Hematopoietic multipotent progenitor cell treated with erythropoietin and hydrocortisone succinate and interleukin-3 and kit ligand, for 15 days (in vitro differentiated cells): ENCODE measurements at places on chromosomes 7 and 10.

- DNase-seq: no peak
These were observed 56.6 kb downstream of the CHRM2 start for GRCh38 chr7:136925044-136925443.

- no peak for DNase-seq
These were observed 32.7 kb downstream of the DPY19L1 start for GRCh38 chr7:35004531-35005095.

GRCh38 chr10:78619115-78619851, 449.5 kb upstream of the ZMIZ1 start:
- no peak for DNase-seq

DNA sequence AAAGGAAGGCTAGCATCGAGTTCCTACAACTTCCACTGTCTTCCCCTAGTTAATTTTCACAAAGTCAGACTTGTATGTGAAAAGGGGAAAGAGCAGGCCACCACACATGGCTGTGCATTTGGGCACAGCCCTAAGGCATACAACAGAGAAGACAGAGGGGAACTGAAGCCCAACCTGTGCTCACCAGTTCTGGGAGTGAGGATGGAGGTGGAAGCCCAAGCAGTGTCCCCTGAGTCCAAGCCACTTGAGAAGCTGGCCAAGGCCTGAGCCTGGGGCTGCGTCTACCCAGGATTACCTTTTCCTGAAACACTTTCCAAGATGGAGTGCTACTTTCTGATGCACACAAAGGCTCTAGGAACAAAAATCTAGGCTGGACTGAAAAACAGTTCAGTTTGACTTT, 20.3 kb downstream of the GPNMB start:
- DNase-seq: no peak

DNA sequence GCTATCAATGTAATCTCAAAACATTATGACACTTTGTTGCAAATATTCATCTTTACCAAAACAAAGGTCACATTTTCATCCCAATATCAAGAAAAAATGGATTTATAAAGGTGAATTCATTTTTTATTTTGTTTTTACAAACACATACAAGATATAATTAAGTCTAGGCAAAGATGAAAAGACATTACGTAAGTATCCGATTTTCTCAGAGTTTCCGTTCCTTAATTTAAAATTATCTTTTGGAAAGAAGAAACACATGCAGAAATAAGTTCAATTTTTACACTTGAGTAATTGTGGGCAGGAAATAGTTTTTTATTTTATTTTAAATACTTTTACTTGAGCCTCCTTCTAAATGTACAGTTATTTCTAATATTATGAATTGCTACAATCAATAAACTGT, 24.6 kb downstream of the RTKN2 start:
- no peak for DNase-seq

DNA sequence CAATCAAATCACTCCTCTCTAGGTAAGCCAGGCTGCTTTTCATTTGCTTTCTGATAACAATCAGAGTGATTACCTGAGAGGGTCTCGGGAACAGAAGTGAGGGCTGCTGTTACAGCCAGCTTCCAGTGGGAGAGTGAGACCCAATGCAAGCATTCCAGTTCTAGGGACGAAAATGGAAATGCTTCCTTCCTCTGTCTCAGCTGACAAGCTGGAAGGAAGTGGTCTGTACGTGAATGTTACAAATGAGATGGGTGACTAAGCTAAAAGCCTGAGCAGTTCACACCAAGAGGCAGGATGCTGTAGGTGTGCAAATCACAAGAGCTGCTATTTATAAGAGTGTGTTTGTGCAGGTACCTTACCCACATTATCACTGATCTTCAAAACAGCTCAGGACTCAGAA, 772.4 kb downstream of the GRID1 start:
- no peak for DNase-seq
